ENCODE measurements at places on chromosomes 16 and 17. TPM values are rescaled to one million over a fixed set of nuclear protein-coding genes. Genes with fewer than 3 reads are reported as not detected.

The SDR42E2 gene
- 0.13 TPM for total RNA-seq

The WNT9B gene
- total RNA-seq = not detected

The CAPNS2 gene
- 0.37 TPM for total RNA-seq

The HAPSTR1 gene
- total RNA-seq = 80.2 TPM

The KRTAP4-1 gene
- not detected for total RNA-seq

The GALR2 gene
- not detected for total RNA-seq

The JPH3 gene
- 3.1 TPM for total RNA-seq

- no peak for DNase-seq
Measured at GRCh38 chr16:56226845-56227525, 35.7 kb downstream of the GNAO1 start.

DNA sequence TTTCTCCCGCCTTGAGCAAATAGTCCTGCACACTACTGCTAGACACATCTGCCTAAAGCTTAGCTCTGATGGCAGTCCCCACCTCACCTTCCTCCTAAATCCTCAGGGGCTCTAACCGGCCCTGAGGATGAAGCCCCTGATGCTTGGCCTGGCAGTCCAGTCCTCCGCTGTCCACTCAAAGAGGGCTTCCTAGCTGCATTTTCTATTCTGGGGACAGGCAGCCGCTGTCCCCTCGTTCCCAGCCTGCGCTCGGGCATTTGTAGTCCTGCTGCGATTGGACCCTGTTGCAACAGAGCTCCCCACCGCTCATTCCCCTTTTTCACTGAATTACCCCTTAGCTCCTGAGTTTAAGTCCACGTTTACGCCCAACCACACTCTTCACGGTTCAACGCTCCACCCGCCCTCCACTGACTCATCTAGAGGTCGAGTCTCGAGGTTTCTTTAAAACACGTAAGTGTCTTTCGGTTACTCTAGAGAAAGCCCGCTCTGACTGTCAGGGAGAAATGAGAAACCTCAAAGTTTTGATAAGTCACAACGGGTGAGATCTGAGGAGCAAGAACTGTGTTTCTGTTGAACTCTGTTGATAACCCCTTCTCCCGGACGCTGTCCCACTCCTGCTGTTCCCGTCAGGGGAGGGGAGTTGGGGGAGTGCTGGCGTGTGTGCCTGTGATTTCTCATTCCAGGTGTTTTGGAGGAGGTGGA, 4.5 kb downstream of the CCR7 start:
- DNase-seq = peak; percentile 70

DNA sequence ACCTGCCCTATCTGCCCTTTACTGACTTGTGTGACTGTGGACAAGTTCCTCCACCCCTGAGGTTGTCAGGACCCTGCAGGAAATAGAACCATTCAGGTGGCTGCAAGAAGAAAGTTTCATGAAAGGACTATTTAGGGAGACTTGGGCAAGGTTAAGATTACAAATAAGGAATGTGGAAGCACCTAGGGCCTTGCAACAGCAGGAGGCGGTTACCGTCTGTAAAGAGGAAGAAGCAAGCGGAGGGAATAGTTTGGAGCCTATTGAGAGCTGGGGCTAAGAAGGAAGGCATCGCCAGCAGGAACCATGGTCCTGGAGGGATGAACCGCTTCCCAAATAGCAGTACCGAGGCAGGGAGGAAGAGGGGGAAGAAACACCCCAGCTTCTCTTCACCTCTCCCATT, 132.4 kb downstream of the PRKCB start:
- DNase-seq = no peak

- DNase-seq = no peak
Measured at GRCh38 chr16:80778703-80779102, 25.7 kb downstream of the CDYL2 start.

- DNase-seq = no peak
Measured at GRCh38 chr17:2111691-2112090, 56.8 kb downstream of the HIC1 start.

- no peak for DNase-seq
Measured at GRCh38 chr17:59004338-59005111, 102.2 kb downstream of the TRIM37 start.

DNA sequence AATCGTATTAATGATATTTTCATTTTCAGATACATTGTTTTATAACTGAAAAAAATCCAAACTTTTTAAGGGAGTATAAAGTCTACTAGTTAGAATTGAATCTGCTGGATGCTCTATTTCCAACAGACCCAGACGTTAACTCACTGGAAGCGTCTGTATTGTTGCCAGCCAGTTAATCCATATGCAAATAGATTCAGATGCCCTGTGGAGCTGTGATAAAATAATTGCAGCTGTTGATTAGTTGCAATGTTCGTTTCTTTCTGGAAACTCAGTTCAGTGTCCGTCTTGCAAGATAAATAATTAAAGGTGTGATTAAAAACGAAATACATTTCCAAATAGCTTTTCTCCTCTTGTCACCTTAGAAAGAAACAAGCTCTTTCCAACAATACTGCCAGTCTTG, 5.1 kb upstream of the GNA13 start:
- DNase-seq = no peak

DNA sequence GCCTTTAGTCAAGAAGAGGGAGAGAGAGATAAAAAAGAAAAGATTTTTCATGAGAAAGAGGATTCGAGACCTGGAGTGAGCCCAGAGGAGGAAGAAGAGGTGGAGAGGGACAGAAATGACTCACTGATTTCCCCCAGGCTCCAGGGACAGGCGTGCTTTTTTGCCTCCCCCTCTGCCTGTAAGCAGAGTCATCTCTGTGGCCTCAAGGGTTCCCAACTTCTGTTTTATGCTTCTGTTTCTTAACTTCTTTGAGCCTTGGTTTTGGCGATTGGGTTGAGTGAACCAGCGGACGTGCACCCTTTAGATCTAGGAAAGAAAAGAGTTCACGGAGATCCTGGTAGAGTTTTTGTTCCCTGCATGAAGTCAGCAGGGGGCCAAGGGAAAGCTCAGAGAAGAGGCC, 147.9 kb upstream of the NOL11 start:
- no peak for DNase-seq

DNA sequence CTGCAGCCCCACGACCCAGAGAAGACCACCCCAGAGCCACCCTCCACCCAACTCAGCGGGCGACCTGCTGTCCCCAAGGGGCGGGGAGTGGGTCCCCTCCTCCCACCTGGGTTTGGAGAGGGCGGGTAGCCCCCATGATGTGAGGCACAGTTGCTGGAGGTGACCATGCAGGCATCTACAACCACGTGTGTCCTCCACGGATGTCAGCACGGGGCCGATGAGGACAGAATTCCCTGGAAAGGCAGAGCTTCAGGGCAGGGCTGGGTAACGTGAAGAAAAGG, 7.1 kb downstream of the UTS2R start:
- no peak for DNase-seq

- DNase-seq = no peak
Measured at GRCh38 chr16:56312556-56312955, 112.8 kb downstream of the AMFR start.

All from osteocyte (in vitro differentiated cells).